ENCODE measurements at places on chromosomes 6 and 20.

DNA sequence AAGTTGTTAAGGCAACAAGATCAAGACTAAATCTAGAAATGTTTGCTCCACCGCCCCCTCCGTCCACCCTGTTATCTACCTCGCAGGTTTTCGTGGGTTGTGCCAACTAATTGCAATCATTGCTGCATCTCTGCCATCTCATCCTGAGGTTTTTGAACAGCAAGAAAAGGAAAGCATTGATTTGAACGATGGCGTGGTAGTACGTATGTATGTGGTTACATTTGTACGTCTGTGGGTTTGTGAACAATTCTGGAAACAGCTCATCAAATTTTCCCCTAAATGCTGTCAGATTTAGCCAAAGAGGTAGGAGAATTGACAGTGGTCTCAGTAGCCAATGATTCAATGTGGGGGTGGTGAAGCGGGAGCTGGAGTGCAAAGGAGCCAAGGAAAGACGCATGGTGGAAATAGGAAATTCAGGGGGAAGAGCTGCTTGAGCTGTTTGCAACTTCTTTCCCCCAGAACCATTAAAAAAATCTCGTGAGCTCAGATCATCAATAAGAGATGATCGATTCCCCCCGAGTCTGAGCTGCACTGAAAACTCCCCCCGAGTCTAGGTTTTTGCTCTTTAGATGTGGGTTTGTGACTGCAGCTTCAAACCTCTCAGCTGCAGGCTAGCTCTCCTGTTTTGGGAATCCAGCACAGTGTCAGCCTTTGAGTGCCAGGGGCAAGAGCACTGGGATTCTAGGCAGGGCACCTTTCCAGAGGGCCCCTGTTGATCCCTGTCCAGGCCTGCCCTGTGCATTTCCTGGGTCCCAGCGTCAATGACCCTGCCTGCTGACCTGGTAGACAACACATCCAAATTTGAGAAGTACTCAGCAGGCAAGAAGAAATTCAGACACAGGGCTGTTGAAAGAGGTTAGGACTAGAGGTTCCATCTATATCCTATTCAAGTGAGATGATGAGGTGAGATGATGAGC is 72.6 kb upstream of the LY86 start:
- no peak for DNase-seq

DNA sequence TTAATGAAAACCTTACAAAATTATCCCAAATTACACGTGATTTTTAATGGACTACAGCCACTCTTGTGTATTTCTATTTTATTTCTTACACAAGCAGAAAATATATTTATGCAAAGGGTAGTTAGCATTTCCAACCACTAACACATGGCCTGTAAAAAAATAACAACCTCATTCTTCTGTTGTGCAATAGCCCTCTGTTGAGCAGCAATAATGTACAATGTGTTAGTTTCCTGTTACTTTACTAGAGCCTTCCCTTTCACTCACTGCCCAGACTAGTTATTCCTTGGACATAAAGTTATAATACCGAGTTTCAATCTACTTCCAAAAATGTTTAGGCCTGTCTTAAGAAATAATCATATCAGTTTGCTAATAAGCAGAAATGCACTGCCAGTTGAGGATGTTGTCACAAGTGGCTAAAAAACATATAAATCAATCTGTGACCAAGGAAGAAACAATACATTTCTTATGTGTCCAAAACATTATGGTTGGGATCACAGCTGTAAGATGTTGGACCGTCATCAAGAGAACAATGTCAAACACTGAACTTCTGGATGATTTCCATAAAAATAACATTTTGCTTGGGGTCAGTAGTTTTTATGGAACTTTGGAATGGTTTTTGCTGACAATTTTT is 73.6 kb upstream of the RNF146 start:
- no peak for DNase-seq

GRCh38 chr6:101110814-101111213 is 229.7 kb upstream of the ASCC3 start:
- DNase-seq: no peak

DNA sequence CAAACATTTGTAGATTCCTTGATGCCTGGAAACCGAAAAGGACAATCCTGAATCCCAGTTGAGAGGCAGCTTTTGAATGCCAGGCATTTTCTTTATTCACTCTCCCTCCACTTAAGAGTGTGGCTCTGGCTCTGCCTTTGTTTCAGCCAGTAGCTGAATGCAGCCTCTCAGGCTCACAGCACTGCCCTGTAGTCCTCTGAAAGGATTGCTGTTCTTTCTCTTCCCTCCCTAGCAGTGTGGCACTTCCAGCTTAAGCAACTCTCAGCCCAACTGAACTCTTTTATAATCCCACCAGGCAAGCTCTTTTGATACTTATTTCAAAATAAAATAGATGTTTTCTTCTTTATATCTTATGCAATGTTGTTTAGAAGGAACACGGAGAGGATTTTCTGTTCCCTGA is 415.6 kb downstream of the GJA1 start:
- DNase-seq: no peak
